ENCODE measurements at places on chromosomes 7 and 10.
A peak's percentile ranks its signal among the peaks of the same experiment; 100 is the strongest.

GRCh38 chr7:136940917-136941316 lies 72.5 kb downstream of the CHRM2 start:
- DNase-seq, result no peak

GRCh38 chr7:82678716-82679115 lies 235.1 kb upstream of the CACNA2D1 start:
- no peak for DNase-seq

DNA sequence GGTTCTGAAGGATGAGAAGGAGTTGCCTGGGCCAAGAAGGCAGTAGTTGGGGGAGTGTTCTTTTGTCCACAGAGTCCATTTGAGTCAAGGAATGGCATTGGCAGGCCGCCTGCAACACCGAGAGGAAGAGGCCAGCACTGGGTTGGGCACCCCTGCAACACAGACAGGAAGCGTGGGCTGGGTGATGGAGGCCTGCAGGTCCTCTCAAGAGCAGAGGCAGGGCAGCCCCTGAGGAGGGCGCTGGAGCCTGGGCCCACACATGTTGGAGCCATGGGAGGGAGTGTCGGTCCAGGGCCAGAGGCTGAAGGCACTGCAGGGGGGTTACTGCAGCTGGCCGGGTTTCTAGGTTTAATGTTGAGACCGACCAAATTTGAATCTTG lies 137.3 kb downstream of the PTPN20 start:
- DNase-seq, result peak; percentile 56

GRCh38 chr10:58638388-58638787 lies 125.7 kb downstream of the BICC1 start:
- DNase-seq, result no peak

Data from lung (tissue), 17 donors.